Kidney capillary endothelial cell (primary cell): ENCODE measurements at places on chromosomes 11 and 22.

GRCh38 chr22:20750461-20751184 is 23.3 kb upstream of the SERPIND1 start:
- DNase-seq = peak; percentile 33

DNA sequence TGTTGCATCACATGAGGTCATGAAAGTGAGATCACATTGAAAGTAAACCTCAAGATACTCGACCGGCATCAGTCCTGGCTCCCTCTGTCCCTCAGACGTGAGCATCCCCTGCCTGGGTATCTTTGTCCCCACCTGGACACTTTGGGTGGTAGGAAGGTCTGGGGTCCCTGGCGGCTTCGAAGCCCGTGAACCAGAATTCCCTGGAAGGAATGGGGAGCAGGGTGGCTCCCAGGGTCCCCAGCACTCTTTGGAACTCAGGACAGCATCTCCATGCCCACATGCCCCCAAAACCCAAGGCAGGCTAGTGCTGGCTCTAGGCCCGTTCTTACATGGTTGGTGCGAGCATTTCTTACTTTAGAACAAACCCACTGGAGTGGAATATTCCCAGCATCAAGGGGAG is 7.5 kb downstream of the DERL3 start:
- no peak for DNase-seq

GRCh38 chr11:31820438-31820818 is 9.3 kb upstream of the PAX6 start:
- no peak for DNase-seq

GRCh38 chr11:19455731-19456130 is 215.0 kb upstream of the E2F8 start:
- DNase-seq = no peak

DNA sequence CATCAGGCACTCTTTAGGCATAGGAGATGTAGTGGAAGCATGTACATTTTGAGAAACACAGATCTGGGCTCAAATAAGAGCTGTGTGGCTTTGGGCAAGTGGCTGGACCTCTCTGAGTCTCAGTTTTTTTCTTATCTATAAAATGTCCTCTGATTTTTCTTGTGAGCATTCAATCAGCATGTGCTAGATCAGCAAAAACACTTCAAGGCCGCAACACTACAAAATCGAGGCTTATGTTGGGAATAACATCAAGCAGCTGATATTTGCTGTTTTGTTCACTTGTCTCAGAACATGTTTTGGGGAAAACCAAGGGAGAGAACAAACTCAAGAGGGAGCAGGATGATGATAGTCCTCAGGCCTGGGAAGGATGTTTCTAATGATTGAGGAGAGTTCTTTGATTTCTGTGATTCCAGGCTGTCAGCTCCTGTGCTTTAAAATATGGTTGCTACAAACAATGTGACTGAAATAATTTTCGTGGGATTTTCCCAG is at the start of gene OR4X1:
Gene OR4X1 (plus strand): TSS at position 439 of the 489 bp plus-strand sequence. CDS start 0 bp downstream, at position 439.
- DNase-seq = no peak

GRCh38 chr11:114259551-114259983 is 36.6 kb upstream of the NNMT start:
- DNase-seq = no peak

DNA sequence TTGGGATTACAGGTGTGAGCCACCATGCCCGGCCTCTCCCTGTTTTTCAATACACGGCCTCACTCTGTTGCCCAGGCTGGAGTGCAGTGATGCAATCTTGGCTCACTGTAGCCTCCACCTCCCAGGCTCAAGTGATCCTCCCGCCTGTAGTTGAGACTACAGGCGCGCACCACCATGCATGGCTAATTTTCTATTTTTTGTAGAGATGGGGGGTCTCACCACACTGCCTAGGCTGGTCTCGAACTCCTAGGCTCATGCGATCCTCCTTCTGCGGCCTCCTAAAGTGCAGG is 11.5 kb downstream of the GATD1 start:
- no peak for DNase-seq

GRCh38 chr11:95676308-95676707 is 113.3 kb downstream of the FAM76B start:
- no peak for DNase-seq

- no peak for DNase-seq
Observed at GRCh38 chr11:34235189-34235588, 122.6 kb downstream of the ABTB2 start.

- DNase-seq = no peak
Observed at GRCh38 chr11:78949976-78950690, 375.5 kb upstream of the NARS2 start.

DNA sequence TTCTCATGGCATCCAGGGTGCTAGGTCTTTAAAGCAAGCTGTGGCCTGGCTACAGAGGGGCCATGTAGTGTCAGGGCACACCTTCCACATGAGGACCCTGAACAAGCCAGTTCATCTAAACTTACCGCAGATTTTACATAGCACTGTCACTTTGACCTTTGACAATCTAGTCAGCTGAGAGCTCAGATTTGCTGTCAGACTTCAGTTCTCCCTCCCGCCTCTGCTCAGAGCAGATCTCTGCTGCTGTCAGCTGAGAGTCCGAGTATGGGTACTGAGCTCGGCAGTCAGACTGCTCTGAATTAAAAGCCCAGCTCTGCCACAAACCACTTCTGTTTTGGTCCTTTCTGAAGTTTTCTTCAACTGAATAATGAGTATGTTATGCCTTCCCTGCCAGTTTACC is 507.1 kb downstream of the SOX6 start:
- DNase-seq = no peak

DNA sequence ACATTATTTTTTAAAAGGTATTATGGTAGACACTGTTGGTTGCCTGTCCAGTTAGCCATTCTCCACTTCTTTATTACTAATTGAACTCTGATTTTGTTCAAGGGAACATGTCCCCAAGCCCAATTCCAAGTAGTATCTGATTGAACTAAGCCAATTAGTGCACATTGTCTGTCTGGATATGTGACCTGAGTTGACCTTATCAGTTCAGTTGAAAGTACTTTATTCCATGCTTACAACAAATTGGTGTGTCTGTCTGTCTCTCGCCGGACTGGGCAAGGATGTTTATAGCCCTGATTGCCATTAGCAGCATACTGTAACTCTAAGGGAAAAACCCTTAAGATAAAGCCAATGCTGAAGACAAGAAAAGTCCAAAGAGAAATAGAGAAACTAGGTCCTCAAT is 85.6 kb downstream of the INTS4 start:
- no peak for DNase-seq

GRCh38 chr22:39147335-39148025 is 5.0 kb downstream of the CBX7 start:
- no peak for DNase-seq

- DNase-seq = no peak
Observed at GRCh38 chr11:76455331-76455730, 10.5 kb downstream of the EMSY start.

DNA sequence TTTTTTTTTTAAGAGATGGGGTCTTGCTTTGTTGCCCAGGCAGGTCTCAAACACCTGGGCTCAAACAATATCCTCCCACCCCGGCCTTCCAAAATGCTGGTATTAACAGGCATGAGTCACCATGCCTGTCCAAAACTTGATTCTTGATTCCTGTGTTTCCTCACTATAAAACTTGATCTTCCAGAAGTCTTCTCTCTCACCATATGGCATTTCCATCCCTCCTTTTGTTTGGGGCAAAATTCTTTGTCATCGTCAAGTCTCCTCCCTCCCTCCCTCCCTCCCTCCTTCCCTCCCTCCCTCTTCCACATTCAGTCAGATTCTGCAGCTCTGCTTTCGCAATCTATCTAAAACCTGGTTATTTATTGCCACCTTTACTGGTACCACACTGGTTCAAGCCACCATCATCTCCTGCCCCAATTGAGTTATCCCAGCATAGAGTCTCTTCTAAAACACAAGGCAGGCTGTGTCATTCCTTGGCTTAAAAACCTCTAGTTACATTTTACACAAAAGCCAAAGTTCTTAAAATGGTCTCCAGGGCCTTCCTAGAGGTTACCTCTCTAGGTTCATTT is 65.0 kb upstream of the HORMAD2 start:
- DNase-seq = no peak

DNA sequence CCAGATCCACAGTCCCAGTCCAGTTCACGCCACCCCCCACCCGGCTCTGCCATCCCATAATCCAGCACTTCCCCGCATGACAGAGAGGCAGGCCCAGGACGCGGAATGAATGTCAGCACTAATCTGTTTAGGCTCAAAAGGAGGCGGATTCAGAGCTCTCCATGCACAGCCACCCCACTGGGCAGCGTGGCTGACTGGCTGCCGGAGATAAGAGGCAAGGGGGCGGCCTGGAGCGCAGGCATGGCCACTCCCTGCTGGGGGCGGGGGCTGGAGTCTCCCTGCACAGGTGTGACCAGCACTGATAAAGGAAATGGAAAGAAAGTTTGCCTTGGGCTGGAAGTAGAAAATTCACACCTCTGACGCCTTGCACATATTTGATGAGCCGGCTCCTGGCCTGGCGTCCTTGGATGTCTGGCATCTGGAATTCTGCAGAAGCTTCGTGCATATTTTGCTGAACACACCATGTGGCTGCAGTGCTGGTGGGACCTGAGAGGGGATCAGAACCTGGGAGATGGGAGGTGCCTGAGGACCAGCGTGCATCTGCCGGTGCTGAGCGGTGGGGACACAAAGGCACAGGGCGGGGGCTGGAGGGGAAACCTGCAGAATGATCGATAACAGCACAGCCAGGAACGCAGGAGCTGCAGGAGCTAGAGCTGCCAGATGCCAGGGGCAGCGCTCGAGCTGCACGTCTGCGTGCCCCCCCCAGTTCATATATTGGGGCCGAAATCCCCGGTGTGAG is 344.4 kb downstream of the CTTN start:
- no peak for DNase-seq

DNA sequence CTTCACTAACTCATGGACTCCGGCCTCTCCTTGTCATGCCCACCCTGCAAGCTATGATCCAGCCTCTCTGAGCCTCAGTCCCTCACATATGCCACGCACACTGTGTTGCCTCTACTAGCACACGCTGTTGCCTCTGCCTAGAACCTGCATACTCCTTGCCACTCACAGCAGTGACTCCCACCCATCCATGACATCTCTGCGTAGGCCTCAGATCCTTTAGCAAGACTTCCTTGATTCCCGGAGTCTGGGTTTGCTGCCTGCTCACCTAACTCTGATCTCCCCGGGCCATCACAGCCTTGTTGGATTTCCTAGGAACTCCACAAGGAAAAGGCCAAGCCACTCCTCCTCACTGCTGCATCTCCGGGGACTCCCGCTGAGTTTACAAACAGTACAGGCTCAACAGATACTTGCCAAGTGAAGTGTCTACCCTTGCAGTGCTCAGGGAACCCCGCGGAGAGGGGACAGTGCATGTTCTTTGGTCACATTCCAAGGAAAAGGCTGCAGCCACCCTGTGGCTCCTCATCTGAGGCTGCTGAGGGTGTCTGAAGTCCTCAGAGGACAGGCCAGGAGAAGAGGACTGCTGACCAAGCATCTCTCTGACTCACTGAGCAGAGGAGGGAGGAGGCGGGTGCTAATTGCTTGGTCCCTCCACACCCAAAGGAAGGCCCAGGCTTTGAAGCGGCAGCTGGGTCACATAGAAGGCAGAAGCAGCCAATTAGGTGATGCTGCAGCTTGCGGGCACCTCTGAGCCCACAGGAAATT is 42.4 kb upstream of the NAV2 start:
- DNase-seq = no peak

DNA sequence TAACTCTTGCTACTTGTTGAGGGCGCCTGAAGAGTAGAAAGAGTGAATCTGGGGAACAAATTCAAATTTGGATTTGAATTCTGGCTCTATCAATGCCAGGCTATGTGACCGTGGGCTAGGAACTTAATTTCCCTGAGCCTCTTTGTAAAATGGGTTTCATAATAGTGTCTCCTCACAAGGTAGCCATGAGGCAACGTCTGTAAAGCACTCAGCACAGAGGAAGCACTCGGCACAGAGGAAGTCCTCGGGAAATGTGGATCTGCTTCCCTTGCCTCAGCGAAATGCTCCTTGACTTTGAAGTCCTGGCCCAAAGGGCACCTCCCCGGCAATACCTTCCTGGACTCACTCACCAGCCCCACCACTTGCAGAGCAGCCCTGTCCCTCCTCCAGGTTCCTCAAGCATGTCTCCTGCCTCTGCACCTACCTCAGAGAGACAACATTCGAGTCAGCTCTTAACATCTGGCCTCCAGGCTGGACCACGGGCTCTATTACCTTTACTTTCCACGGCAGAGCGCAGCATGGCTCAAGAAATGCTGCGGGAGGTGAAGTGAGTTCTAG is 17.7 kb downstream of the CD6 start:
- DNase-seq = no peak

DNA sequence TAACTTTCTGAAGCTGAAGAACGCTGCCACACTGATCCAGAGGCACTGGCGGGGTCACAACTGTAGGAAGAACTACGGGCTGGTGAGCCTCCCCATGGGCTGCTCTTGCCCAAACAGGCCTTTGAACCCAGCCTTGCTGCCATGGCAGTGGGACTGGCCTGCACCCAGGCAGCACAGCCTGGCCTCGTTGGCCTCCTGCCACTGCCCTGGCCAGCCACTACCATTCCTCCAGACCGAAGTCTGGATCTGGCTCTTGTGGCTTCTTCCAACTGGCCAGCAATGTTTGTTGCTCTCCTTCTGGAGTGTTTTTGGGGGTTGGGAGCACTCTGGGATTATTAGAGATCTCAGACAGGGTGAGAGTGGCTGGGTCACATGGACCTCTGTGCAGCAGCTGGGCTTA is 51.0 kb downstream of the MYO7A start:
- DNase-seq = no peak

- DNase-seq = peak; percentile 66
Observed at GRCh38 chr11:67071420-67072284, 15.0 kb downstream of the RHOD start.

DNA sequence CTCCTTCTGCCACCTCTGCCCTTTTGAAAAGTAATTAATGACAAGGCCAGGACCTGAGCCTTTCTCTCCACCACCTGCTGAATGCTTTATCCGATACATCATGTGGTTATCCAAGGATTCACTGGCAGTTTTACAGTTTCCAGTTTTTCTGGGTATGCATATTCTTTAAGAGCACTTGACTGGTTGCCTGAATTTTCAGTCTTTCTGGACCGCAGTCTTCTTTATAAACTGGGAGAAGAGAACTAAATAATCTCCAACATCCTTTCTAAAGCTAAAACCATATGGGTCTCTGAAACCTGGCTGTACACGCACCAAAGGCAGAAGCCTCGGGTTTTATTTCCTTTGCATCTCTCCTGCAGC is 65.1 kb downstream of the BTG4 start:
- DNase-seq = no peak

DNA sequence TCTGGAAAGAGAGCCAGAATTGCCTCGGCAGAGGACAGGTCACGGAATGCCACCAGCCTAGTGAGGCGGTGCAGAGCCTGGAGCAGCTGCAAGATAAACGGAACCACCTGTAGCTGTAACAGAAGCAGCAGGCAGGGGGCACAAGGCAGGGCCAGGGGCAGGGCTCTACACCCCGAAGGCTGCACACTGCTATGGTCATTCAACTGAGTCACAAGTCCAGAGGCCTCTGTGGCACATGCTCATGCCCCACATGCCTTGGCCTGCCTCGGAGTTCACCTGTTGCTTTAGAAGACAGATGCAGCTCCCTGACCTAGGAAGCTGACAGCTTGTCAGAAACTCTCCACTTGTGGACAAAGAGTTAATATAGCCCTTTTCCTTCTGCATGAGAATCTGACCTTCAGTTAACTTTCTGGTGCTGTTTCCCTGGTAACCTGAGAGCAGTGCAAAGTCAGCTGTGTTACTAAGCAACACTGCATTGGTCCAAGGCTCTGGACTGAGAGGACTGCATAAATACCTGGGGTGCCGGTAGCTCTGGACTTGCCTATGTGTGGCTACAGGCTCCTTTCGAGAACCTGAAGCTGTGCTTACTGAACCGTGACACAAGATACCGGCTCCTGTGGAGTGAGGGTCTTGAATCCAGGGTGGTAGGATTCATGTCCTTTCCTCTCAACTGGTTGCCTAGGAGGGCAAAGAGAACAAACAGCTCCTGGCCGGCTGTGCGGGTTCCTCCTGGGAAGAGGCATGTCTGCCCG is 10.5 kb downstream of the COMMD9 start:
- DNase-seq = no peak

- DNase-seq = no peak
Observed at GRCh38 chr22:46105494-46106278, 44.6 kb upstream of the PPARA start.
